ENCODE measurements at places on chromosomes 4 and X.
A peak's percentile ranks its signal among the peaks of the same experiment; 100 is the strongest.

DNA sequence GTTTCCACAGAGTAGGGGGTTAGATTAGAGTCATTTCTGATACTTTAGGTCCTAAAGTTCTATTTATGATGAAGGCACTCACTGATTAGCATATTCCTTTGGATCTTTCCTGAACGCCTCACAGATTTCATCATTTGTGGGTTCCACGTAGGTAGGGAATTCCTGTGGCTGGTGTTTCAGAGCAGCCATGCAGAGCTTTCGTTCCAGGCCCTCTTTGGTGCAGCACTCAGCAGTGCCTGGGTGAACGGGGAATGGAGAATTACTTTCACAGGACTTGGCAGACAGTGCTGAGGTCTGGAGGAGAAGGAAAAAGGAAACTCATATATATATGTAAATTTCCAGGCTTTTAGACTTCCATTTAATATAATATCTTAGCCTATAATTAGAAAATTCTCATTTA lies 18.5 kb downstream of the GC start:
- no peak for DNase-seq

DNA sequence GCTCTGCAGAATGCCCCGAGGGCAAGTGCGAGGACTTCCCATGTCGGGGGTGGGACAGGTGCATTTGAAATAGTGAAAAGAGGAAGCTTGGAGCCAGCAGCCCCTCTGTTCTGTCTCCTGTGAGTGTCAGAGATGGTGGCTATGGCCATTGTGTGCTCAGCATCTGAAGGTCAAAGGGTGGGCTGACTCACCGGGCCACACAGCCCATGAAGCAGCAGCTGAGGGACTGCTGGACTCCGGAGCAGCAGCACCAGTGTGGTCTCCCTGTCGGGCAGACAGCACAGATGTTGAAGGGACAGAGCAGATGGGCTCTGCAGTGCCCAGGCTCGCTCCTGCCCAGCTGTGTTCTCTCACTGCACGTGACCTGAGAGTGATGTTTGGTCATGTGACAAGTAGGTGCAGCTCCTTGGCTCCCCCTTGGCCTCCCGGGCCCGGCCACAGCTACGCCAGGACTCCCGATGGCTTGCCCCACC lies 53.5 kb downstream of the TBC1D14 start:
- no peak for DNase-seq

GRCh38 chr4:84238247-84239090 lies 260.6 kb downstream of the NKX6-1 start:
- no peak for DNase-seq

DNA sequence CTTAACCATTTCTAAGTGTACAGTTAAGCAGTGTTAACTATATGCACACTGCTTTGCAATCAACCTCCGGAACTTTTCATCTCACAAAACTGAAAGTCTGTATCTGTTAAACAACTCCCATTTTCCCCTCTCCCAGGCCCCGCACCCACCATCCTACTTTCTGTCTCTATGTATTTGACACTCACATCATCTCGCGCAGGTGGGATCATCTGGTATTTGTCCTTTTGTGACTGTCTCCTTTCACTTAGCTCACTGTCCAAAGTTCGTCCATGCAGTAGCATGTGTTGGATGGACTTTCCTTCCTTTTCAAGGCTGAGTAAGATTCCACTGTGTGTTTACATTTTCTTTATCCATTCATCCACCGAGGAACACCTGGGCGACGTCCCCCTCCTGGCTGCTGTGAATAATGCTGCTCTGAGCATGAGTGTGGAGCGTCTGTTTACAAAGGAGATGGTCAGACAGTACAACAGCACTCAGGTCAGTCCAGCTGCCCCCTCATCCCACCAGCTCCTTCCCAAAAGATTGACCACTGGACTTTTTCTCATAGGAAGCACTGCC lies 39.8 kb downstream of the DCTD start:
- no peak for DNase-seq

DNA sequence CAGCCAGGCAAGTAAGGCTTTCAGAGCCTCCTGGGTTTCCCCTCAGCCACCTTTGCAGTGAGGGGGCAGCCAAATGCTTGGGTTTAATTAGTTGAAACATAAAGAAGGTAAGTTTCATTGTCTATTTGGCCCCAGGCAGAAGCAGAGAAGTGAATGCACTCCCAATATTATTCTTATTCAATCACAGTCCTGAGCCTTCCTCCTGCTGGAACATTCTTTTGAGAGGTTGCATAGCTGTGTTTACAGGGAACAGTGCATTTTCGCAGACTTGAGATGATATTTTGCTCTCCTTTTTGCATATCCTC lies 13.9 kb downstream of the SLC2A9 start:
- DNase-seq = no peak

GRCh38 chr4:47274901-47275300 lies 188.6 kb downstream of the COMMD8 start:
- no peak for DNase-seq

DNA sequence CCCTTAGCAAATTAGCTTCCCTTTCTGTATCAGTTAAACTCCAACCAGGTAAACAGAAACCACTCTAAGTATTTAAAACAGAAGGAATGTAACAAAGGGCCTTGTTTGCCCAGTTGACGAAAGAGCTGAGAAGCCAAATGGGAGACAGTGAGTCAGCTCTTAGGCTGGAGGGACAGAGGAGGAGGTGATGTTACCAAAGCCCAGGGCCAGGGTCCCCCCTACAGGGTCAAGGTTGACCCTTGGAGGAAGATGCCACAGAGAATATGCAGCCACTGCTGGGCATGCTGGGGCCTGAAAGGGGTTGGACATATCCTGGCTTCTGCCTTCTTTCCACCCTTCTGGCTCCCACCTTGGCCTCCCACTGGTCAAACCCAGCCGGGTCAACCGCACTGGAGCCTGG lies 38.3 kb upstream of the LGI2 start:
- DNase-seq = no peak

DNA sequence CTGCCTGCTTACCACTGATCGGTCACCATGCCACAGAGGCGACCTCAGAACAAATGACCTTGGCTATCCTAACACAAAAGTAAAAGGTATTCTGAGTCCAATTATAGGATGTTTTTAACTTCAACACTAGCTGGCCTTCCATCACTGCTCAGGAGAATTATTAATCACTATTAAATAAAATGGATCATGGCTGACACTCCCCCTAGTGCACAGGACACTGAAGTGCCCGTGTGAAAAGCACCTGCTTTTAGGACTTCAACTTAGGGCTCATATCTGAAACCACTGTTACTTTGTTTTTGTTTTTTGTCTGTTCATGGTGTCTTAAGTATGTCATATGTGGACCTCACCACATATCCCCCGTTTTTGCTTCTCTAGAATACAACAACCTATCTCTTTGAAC lies 33.9 kb downstream of the STX18 start:
- DNase-seq = no peak

GRCh38 chr4:8761824-8762205 lies 109.8 kb downstream of the HMX1 start:
- no peak for DNase-seq

DNA sequence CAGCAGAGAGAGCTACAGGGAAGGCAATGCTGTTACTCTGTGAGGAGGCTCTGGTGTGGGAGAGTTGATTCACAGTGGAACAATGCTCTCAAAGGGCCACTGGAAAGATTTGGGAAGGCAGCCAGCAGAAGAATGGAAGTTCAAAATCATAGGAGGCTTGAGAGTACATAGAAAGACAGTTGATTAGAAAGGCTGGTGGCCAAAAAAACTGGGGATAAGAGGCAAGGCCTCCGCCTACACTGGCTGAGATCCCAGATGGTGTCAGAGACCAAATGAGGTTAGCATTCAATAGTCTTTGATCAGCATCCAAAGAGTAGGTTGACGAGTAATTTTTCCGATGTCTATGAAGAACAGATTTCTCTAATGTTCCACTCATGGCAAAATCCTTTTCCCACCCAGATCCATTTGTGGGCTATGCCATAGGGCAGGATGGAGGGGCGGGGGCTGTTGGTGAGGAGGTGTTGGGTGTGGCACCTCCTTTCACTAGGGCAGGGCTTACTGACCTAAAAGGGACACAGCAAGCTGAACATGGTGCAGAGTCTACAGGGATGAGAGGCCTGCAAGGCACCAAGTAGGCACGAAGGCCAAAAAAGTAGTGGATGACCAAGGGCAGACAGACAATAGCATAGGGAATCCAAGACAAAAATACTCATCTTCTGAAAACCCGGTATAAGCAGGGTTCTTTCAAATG lies 15.1 kb downstream of the TEC start:
- DNase-seq = no peak

DNA sequence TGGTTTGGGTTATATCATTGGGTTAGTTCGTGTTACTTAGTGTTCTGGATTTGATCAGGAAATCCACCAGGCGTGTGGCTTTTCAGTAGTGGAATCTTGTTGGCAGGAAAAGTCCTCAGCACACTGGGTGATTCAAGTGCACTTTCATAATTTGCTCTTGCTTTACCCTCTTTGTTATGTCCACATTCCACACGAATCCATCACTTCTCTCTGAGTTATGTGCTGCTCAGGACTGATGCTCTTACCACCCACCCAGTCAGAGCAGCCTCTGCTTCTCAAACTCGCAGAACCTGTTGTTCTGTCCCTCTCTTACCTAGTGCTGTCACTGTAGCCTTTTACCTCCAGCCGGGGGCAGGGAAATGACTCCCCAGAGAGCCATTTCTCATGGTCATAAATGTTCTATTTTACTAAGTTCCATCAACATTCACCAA lies 37.2 kb upstream of the SCRG1 start:
- no peak for DNase-seq

DNA sequence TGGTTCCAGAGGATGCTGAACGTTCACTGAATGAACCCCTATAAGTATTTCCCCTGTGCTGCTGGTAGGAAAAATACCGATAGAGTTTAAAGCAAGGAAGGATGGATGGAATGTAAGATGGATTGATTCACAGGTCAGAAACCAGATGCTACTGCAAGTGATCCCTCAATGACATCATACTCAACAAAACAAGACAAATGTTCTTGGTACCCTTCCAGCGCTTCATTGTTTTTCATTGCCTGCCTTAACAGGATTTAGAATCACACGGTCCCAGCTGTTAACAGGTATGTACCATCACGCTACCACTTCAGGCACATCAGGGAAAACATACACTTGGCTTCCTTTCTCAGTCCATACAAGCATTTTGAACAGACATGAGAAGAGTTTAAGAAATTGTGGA lies 118.1 kb upstream of the TLR3 start:
- no peak for DNase-seq

GRCh38 chr4:141636771-141637460 lies 533 bp downstream of the IL15 start:
- no peak for DNase-seq

DNA sequence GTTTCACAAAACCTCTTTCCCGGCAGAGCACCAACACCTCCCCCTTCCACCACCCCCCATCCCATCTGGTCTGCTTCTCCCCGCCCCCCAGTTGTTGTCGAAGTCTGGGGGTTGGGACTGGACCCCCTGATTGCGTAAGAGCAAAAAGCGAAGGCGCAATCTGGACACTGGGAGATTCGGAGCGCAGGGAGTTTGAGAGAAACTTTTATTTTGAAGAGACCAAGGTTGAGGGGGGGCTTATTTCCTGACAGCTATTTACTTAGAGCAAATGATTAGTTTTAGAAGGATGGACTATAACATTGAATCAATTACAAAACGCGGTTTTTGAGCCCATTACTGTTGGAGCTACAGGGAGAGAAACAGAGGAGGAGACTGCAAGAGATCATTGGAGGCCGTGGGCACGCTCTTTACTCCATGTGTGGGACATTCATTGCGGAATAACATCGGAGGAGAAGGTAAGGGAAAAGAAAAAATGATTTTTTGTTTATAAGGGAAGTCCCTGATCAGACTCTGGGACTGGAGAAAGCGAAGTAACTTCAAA lies at the start of gene PDGFRA:
TSS of gene PDGFRA (plus strand) at position 333 of the 541 bp plus-strand sequence. CDS start 29,476 bp downstream, outside the sequence.
- DNase-seq = no peak

DNA sequence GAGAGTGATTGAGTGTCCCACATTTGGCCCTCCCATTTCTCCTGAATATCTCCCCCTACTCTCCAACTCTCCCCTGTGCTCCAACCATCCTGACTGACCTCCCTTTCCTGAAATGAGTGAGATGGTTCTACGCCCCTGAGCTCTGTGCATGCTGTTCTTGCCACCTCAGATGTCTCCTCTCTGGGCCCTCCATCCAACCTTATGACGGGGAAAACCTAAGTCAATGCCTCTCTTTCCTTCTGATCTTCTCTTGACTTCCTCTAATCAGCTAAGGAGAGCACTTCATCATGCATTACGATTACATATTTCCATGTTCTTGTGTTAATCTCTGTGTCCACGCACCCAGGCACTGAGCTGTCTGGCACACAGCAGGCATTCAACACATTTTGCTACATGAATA lies 1.1 kb upstream of the TNIP3 start:
- no peak for DNase-seq

DNA sequence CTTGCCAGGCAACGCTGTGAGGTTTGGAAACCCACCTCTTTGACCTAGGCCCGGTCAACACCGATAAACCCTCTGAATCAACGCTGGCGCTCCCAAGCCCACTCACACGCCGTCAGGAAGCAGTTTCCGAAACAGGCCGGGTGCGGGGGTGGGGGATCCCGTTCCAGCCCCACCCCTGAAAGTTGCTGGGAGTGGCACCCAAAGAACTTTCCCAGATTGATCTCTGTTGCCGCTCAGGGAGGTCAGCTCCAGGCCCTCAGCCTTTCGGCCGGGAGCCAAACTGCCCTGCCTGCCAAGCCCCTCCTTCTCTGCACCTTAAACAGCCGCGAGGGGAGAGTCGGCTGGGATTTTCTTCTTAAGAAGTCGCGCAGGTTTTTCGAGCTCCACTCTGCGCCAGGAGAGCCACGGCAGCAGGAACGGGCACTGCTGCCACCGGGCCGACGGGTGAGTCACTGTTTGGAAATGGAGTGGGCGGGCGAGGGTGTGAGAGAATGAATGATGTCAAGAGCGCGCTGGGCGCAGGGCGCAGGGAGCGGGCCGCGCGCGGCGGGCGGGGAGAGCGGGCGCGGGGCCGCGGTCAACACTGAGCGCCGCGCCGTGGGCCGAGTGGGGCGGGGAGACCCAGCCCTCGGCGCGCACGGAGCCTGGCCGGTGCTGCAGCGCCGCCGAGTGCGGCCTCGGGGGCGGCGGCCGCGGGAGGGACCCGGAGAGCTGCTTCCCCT lies at the start of gene SGMS2:
TSS of gene SGMS2 (plus strand) at position 583 of the 722 bp plus-strand sequence. CDS start 70,622 bp downstream, outside the sequence.
- DNase-seq = peak; percentile 72

GRCh38 chr4:182105416-182105815 lies 137.8 kb upstream of the TENM3 start:
- no peak for DNase-seq

GRCh38 chrX:78934866-78935265 lies 10.3 kb upstream of the P2RY10 start:
- no peak for DNase-seq

DNA sequence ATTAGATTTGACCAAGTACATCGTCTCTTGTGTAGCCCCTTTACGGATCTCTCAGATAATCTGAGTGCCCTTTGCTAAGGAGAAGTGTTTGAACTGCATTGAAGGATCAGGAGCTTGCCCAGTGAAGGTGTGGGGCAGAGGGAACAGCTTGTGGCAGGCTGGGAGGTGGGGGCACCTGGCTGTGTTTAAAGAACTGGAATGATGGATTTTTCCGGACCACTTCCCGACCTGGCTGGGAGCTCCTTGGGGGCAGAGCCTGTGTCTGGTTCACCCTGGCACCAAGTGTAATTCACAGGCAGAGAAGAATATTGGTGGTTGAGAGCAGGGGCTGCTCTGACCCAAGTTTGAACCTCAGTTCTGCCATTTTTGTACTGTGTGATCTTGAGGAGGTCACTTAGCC lies 18.5 kb downstream of the TBC1D14 start:
- no peak for DNase-seq

- peak; percentile 46 for DNase-seq
These were observed 1.0 kb downstream of the RASGEF1B start for GRCh38 chr4:81470456-81471297.
